ENCODE measurements at places on chromosomes 7 and 10. TPM values are rescaled to one million over a fixed set of nuclear protein-coding genes. Genes with fewer than 3 reads are reported as not detected.

Gene CALHM1
- total RNA-seq, result not detected

Gene COL28A1
- total RNA-seq, result 0.13 TPM

Gene PRSS1
- not detected for total RNA-seq

Gene NRCAM
- 1.6 TPM for total RNA-seq
